ENCODE measurements at places on chromosomes 6 and 20.
A peak's percentile ranks its signal among the peaks of the same experiment; 100 is the strongest.

DNA sequence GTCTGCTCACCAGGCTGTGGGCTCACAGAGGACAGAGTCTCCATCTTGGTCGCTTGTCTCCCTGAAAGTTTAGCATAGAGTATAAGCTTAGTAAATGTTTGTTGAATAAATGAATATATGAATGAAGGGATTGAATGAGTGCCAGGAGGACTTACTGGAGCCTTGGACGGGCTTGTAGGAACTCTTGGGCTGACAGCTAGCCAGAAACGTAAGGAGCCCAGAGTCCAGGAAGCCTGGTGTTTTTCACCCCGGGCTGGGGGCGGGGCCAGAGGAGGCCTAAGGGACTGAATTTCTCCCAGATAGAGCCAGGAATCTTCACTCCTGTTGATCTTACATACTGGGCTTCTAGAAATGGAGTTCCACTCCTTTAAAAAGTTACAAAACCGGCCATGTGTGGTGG is 68.5 kb upstream of the SRSF6 start:
- DNase-seq, result no peak

GRCh38 chr6:28693033-28693750 is 167.5 kb downstream of the GPX5 start:
- no peak for DNase-seq

DNA sequence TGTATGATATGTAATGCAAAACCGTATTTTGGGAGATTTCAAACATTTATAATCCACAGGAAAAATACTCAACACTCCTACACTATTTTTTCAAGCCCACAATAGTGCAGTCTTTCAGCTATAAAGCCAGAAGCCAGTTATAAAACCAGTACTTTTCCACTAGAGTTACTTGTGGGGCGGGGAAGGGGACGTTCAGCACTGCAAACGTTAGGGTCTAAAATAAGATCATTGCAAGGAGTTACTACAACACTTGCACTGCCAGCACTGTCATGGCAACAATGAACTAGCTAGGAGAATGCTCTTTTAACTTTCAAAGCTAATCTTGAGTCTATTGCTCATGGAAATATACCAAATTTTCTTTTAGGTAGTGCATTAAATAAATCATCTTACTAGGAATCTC is 14.7 kb downstream of the SESN1 start:
- no peak for DNase-seq

GRCh38 chr6:136249336-136249735 is 775 bp downstream of the MTFR2 start:
- DNase-seq, result no peak

DNA sequence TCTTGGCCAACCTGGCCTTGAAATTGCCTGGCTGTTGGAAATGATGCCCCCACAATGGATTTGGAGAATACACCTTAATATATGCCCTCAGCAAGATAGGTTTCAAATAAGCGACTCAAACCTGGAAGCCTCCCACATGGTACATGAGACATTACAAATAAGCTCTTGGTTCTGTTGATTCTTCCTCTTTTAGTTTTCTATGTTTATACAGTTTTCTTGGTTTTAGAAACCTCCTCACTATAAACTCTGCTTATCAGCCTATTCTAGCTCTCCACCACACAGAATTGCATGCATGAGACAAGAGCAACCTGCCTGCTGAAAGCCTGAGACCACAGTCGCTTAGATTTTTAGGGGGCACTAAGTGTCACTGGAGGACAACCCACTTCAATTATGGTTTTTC is 108.8 kb upstream of the PREP start:
- DNase-seq, result no peak

DNA sequence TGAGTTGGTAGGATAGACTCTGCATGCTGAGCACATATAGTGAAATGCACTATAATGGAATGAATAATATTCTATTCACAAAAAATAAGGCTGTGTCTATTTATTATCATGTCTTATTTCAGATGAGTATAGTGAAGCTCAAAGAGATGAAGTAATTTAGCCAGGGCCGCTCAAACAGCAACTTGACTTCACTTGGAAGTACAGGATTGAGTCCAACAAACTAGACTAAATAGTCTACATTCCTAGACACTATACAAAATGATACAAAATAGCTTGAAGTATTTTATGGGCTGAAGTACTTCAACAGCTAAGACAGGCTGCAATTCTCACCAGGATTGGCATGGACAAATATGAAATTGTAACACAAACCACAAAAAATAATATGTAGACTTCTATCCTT is 144.5 kb upstream of the DST start:
- no peak for DNase-seq

DNA sequence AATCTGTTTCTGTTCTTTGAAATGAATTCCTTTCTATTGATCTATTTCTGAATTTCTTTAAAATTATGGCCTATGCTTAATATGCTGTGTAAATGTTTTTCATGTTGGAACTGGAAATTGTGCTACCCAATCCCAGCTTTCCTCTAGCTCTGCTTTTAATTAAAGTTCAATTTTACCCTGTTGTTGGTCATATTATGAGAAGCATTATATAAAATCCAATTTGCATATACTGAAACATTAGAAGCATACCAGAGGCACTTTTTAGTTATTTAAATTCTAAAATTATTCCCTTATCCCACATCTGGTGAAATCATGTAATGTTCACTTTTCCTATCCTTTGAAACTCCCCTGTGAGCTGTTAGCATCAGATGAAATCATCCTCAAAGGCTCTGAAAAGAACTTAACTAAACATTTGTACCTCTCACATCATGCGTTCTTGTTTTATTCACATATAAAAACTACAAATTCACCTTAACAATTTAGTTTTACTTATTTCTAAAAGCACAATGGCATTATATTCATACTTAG is 160.6 kb upstream of the COL21A1 start:
- DNase-seq, result no peak

DNA sequence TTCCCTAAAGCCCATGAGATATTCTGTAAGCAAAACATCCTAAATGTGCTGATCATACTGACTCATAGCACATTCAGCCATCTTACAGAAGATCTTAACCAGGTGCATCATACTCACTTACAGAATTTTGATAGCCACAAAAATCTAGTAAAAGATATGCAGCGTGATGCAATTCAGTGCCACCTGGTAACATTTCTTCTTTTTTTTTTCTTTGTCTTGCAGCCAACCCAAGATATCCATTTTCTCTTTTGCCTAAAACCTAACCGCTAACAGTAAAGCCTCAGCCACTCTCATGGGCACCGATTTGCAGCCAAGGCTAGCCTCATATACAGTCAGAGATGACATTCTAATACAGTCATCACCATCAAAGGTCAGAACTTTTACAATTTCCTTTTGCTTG is 293.3 kb downstream of the HACE1 start:
- no peak for DNase-seq

GRCh38 chr6:13001927-13002326 is 285.4 kb downstream of the PHACTR1 start:
- DNase-seq, result no peak

- DNase-seq, result peak; percentile 85
Observed at GRCh38 chr20:13220194-13220903, 725 bp upstream of the ISM1 start.

DNA sequence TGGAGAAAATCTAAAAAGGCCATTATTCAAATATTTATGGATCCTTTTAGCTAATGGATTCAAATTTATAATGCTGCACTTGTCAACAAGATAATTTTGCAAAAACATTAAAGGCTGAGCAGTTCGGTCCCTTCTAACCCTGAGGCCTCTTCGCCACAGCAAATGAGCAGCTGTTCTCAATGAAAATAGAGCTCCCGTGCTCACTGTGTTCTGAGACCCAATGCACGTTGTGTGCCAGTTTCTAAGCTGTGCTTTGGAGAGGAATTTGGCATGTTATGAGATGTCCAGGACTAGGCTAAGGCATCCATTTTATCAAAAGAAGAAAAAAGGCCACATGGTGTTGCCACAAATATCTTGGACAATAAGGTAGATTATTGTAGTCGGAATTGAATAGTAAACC is 220.1 kb upstream of the TSHZ2 start:
- no peak for DNase-seq

- no peak for DNase-seq
Observed at GRCh38 chr6:120938876-120939472, 395.3 kb downstream of the TBC1D32 start.

DNA sequence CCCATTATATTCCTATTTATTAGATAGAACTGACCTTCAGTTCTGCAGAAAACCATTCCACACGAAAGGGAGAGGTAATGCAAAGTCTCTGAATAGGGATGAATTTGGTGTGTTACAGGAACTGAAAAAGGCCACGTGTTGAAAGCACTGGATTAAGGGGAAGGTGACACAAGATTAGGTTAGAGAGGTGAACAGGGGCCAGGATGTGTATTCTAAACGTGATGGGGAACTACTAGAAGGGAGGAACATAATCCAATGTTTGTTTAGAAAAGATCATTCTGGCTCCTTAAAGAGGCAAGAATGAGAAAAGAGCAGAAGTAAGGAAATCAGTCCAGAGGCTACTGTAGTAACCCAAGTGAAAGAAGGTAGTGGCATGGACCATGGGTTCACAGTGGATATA is 6.3 kb upstream of the ZKSCAN8 start:
- DNase-seq, result no peak

DNA sequence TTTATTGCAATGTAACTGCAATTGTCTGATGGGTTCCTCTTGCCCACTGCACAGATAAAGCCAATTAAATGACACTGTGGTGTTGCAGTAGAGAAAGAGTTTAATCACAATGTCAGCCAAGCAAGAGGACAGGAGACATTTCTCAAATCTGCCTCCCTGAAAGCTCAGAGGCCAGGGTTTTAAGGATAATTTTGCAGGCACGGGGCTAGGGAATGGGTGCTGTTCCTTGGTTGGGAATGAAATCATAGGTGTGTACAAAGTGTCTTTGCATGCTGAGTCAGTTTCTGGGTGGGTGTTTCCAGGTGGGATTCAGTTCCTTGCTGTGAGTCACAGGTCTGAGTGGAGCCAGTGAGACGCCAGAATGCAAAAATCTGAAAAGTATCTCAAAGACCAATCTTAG is 271.4 kb downstream of the DOK5 start:
- no peak for DNase-seq

DNA sequence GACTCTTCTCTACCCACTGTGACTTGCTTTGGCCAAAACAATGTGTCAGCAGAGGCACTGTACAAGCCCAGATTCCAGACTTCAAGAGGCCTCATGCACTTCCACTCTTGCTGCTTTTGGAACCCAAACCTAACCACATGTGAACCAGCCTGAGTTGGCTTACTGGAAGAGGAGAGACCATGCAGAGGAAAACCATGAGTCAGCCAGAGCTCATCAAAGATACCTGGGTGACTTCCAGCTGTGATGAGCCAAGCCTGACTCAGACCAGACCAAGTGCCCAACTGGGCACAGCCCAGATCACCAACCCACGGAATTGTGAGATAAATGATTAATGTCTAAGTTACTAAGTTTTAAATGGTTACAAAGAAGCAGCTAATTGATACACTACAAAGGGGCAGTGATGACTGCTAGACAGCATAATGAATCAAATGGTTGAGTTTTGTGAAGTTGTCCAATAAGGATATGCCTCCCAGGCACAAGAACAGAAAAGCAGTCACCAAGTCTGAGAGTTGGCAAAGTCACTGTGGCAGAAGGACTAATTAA is 16.2 kb upstream of the BEND6 start:
- no peak for DNase-seq

GRCh38 chr6:167485186-167485978 is 160.5 kb downstream of the TTLL2 start:
- peak; percentile 54 for DNase-seq

- no peak for DNase-seq
Observed at GRCh38 chr6:32177183-32177787, 920 bp upstream of the RNF5 start.

DNA sequence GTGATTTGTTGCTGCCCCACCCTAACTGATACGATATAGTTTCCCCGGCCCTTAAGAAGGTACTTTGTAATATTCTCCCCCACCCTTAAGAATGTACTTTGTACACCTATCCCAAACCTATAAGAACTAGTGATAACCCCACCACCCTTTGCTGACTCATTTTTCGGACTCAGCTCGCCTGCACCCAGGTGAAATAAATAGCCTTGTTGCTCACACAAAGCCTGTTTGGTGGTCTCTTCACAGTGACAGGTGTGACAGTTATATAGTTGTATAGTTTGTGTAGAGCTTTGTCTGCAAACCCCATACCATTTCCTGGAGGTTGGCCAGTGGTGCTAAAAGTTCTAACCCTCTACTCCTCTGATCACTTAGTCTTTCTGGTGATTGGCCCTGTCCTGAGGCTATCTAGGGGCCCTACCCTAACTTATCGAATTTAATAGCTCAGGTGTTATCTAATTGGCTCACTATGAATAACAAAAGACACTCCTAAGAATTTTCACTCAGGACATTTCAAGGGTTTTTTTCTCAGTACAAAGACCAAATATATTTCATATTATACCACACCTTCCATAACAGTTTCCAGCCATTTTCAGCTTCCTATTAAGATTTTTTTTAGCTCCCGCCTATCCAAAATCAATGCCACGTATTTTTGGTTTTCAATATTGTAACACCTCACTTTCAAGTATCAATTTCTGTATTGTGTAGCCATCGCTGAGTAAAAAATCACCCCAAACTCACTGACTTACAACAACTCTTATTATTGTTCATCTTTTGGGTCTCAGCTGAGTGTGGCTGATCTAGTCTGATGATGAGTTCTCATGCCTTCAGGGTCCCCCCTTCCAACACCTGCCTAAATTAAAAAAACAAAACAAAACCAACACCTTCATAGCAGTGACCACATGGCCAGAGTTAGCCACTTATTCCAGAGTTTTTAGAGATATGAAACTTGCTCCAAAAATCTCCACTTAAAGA is 9.8 kb upstream of the BTN1A1 start:
- DNase-seq, result no peak

- DNase-seq, result no peak
Observed at GRCh38 chr6:159203304-159204005, 34.3 kb downstream of the FNDC1 start.

- DNase-seq, result no peak
Observed at GRCh38 chr6:54768494-54768893, 78.1 kb upstream of the FAM83B start.

DNA sequence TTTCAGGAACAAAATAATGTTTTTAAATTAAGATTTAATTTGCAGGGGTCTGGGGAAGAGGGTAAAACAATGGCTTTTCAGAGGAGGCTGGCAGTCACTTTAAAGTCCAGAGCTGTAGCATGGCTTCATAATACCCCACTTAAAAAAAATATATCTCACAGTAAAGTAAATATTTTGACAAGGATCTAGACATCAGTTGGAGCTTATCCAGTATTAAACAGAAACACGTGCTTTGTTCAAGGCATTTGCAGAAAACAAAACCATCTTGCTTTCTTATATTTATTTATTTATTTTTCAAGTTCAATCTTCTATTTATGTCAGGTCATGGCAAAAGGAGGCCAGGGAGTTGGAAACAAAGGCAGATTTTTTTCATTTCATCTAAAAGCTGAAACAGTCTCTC is 53.3 kb upstream of the PRL start:
- no peak for DNase-seq

- DNase-seq, result no peak
Observed at GRCh38 chr6:63649269-63649668, 13.7 kb downstream of the PHF3 start.

DNA sequence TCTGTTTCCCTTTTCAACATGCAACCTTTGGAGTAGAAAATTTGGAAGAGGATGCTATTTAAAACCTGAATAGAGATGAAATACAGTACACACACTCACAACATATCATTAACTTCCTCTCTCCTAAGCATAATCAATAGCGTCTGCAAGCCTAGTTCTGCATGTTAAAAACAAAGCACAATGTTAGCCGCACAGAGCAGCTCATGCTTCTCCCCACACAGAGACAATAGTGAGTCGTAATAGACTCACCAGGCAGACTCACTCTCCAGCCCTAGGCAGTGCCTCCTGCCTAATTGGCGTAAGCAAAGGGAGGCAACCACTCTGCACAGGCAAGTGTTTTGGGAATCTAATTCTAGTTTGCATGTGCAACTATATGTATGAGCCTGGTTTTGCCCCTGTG is 45.8 kb upstream of the ARID1B start:
- no peak for DNase-seq

- no peak for DNase-seq
Observed at GRCh38 chr20:52404671-52405070, 213.1 kb upstream of the ZFP64 start.

All from sciatic nerve (tissue), 2 donors.